ENCODE measurements at places on chromosomes 1 and 21.
A peak's percentile ranks its signal among the peaks of the same experiment; 100 is the strongest.

GRCh38 chr1:39266269-39266668 is 61.8 kb downstream of the MACF1 start:
- DNase-seq: peak; percentile 53

DNA sequence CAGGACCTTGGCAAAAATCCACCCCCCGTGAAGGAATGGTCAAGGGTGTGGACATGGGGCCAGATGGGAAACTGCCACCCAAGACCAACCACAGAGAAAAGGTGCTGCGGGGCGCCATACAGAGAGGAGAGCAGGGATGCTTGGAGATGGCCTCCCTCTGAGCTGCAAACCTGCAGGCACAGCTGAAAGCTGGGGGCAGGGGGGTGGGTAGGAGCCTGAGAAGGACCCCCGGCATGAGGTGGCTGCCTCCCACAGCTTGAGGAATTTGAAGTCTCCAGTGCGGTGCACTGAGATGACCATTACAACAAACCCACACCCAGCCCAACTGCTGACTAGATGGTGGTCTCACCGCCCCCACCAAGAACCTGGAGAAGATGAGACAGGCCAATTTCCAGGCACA is 84.8 kb downstream of the WDR4 start:
- no peak for DNase-seq

DNA sequence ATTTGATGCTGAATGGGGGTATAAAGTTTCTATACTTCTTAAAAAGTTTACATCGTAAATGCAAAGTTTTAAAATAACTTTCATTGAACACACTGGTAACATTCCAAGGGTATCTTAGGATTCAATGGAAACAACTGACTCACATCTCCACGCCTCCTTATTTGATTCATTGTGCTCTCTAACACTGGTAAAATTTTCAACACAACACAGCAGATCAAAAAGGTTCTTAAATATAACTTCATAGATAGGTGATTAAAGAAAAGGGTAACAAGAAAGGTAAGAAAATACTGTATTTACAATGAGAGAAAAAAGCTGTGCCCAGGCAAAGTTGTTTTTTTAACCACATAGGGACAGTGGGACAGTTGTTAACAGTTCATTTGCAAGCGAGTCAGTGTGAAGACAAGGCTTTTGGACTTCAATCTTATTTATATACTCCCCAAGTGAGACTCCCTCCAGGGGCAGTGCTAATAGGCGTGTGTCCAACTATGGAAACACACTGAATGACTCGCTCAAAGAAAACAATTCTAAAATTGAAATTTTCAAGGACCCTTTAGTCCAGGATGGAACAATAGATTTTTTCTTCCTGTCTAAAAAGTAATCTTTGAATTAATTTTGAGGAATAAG is 140.5 kb downstream of the TIAM1 start:
- DNase-seq: no peak

DNA sequence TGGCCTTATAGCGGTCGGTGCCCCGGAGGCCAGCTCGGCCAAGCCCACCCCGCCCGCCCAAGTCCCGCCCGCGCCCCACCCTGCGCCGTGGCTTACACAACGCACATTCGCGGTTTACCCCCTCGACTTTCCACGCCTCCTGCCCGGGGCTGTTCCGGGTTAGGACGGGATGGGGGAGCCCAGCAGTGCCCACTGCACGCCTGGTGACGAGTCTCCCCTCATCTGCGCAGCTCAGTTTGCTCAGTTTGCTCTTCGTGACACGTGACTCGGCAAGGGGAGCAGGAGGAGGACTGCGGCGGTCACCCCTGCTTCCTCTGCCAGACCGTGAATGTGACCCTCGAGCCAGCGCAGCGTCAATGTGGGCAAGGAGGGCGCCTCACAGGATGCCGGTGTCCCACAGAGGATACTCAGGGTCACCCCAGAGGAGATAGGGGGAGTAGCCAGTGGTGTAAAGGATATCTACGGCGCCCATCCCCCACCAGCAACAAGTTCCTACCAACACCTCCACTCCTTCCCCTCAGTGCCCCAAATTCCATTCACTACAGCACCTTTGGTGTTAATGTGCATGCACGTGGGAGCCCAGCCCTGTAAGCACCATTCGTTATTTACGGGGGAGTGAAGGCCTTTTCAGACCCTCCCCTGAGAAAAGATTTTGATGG is 350 bp upstream of the S100A6 start:
- DNase-seq: peak; percentile 78

DNA sequence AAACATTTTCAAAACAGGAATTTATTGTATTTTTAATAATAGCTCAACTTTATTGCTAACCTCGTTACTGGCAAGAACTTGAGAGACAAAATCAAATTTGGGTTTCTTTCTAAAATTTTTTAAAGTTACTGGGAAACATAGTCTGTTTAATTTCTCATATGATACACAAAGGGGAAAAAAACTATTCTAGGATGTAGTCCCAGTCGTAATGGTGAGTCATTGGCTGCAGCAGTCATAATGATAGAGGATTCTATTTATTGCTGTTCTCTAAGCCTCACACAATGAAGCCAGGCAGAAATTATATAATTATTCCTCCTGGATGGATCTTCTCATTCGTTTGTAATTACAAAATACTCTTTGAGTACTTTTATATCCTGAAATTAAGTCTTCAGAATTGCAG is 326.5 kb upstream of the SGIP1 start:
- DNase-seq: no peak

DNA sequence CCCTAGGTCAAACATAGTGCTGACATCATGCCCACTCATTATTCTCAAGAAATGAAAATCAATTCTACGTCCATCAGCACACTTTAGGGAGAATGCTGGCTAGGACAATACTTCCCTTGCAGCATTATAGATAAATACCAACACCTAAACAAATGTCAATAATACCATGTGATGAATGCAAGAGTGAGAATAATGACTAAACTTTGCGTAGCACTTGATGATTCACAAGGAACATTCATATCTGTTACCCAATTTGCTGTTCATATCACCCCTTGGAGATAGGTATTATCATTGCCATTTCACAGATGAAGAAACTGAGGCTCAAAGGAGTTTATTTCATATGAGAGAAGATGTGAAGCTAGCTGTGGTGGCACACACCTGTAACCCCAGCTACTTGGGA is 24.8 kb upstream of the EPS15 start:
- no peak for DNase-seq
